ENCODE measurements at places on chromosomes 6 and 20. TPM values are rescaled to one million over a fixed set of nuclear protein-coding genes. Genes with fewer than 3 reads are reported as not detected.

COL10A1 gene
- not detected for total RNA-seq

SLC22A2 gene
- not detected for total RNA-seq

DSP gene
- total RNA-seq: 0.12 TPM

DIDO1 gene
- total RNA-seq: 116 TPM

SLPI gene
- 1.2 TPM for total RNA-seq

IL20RA gene
- total RNA-seq: 0.07 TPM

CAGE1 gene
- total RNA-seq: 0.75 TPM

KIF6 gene
- total RNA-seq: 0.53 TPM

POFUT1 gene
- 20.6 TPM for total RNA-seq

SOBP gene
- 0.95 TPM for total RNA-seq

OR2H2 gene
- total RNA-seq: not detected

C4A gene
- total RNA-seq: 6.1 TPM

SNX9 gene
- total RNA-seq: 25.6 TPM

C20orf141 gene
- total RNA-seq: not detected

SYNE1 gene
- 192 TPM for total RNA-seq

RCAN2 gene
- 0.15 TPM for total RNA-seq

NAPB gene
- 14.1 TPM for total RNA-seq

DPM1 gene
- 29.2 TPM for total RNA-seq

GHRH gene
- total RNA-seq: not detected

SRSF12 gene
- not detected for total RNA-seq

FERMT1 gene
- 0.20 TPM for total RNA-seq

PRICKLE4 gene
- total RNA-seq: not detected

COL21A1 gene
- total RNA-seq: not detected

SRC gene
- 1.9 TPM for total RNA-seq

RIMS4 gene
- total RNA-seq: not detected

MAPK13 gene
- total RNA-seq: 38.2 TPM

POM121L2 gene
- total RNA-seq: not detected

SLC32A1 gene
- total RNA-seq: not detected

NKAIN4 gene
- total RNA-seq: not detected

RFX6 gene
- not detected for total RNA-seq

SNAP91 gene
- not detected for total RNA-seq

SLC35F1 gene
- not detected for total RNA-seq

Measured in T-cell (primary cell).